K562 (cell line): ENCODE measurements at places on chromosomes 11 and 22. TPM values are rescaled to one million over a fixed set of nuclear protein-coding genes. Genes with fewer than 3 reads are reported as not detected.

Gene COMT
- 348 and 351 TPM in 2 replicates for total RNA-seq

Gene CD59
- total RNA-seq, result 171 and 173 TPM in 2 replicates

Gene MMP11
- total RNA-seq, result 0.58 and 1.4 TPM in 2 replicates

Gene NTM
- total RNA-seq, result not detected in 2 replicates

Gene KRTAP5-4
- total RNA-seq, result not detected in 2 replicates

Gene SPTBN2
- 50.0 and 55.6 TPM in 2 replicates for total RNA-seq

DNA sequence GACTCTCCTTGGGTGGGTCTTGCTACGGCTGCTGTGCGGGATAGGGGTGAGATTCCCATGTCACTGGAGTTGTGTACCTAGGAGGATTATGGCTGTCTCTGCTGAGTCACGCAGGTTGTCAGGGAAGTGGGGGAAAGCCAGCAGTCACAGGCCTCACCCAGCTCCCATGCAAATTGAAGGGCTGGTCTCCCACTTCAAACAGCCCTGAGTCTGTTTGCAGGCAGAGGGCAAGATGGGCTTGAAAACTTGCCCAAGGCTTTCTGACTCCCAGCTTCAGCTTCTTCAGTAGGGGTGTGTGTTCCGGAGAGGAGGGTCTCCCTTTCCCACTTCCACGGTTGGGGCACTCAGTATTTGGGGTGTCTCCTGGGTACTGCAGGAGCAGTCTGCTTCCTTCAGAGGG lies 10.9 kb upstream of the SC5D start:
- DNase-seq, result no peak

DNA sequence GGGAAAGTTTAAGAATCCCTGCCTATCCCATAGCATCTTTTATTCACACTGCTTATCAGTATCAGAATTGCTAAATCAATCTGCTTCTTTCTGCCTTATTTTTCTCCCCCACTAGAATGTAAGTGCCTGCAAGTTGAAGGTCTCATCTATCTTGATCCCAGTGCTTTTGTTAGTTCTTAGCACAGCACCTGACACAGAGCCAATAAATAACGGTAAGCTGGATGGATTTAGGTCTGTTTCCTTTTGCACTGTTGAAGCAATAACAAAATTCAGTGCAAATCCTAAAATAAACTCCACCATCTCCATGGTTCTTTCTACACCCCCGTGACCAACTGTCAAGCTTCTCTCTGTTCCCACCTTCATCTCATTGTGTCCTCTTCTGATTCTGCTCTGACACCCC lies 36.7 kb upstream of the CD44 start:
- no peak for DNase-seq

DNA sequence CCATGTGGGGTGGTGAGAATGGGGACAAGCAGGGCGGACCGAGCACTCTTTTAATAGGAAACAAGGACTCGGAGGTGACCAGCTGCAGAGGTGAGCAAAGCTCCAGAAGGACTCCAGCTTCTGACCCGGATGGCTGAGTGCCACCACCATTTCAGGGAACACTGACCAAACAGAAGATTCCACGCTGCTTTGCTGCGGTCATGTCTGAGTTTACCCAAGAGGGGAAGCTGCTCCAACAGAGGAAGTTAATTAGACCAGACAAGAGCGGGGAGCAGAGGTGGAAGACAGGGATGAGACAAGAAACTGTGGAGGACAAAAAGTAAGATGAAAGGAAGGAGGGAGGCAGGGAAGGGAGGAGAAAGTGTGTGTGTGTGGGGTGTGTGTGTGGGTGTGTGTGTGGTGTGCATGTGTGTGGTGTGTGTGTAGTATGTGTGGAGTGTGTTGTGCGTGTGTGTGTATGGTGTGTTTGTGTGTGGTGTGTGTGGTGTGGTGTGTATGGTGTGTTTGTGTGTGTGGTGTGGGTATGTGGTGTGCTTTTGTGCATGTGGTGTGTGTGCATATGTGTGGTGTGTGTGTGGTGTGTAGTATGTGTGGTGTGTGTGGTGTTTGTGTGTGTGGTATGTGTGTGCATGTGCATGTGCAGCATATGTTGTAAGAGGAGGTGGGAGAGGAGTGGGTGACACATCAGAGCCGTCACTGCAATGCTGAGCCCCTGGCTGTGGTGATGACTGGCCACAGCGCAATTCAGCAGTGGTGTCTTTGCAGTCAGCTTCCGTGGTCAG lies 82.2 kb upstream of the AKIP1 start:
- no peak for DNase-seq

- no peak for DNase-seq
Observed at GRCh38 chr11:121644187-121644512, 191.4 kb upstream of the SORL1-AS1 start.

DNA sequence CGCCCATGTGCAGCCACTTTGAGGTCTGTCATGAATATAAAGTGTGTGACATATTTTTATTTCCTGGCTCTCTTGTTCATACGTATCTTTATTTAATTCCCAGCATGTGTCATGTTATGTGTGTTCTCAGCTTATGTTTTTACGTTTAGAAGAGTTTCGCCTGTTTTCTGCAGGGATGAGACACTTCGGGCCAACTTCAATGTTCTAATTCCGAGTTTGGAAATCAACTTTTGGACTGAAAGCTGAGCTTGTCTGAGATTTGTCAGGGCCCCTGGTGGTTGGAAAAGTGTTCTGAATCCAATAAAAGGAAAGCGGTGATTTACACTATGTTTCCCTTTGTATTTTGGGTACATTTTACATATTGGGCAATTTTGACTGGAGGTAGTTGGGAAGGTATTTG lies 810.7 kb downstream of the TBC1D22A start:
- no peak for DNase-seq

DNA sequence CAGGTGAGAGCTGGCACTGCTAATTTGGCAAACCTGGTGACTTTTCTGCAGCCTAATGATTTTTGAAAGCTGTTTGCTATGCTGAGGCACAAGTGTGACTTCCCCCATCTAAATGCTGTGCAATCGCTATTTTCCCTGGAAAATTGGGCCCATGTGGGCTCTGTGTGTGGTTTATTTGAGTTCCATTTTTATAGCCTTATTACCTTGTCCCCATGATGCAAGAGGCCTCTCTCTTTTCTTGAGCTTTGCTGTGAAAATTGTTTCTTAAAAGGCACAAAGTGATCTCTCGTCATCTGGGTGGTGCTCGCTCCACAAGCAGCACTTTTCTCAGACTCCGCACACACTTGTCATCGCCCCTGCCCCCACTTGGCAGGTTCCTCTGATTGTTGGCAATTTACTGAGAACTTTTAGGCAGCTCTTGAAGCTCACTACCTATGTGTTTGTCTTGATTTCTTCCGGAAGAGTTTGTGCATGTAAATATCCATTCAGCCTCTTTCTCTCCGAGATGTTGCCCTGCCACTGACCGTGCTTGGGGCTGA lies 24.9 kb downstream of the BMAL1 start:
- DNase-seq, result no peak

- DNase-seq, result peak; percentile 31
Observed at GRCh38 chr11:131691181-131692041, 321.0 kb downstream of the NTM start.

DNA sequence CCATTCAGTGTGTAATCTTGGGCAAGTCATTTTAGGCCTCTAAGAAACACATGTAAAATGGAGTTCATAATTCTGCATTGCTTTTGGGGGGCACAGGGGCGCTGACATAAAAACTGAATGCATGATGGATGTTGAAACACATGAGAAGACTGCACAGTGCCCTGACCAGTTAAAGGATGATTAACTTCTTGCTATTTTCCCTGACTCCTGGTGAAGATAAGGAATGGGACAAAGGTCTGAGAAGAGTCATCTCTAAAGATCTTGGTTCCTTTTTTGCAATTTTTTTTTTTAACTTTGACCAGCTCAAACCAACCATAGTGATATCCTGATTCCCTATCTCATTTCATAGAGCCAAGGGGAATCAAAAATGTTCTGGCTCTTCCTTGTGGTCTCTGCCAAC lies 134.9 kb upstream of the TENM4 start:
- DNase-seq, result no peak

DNA sequence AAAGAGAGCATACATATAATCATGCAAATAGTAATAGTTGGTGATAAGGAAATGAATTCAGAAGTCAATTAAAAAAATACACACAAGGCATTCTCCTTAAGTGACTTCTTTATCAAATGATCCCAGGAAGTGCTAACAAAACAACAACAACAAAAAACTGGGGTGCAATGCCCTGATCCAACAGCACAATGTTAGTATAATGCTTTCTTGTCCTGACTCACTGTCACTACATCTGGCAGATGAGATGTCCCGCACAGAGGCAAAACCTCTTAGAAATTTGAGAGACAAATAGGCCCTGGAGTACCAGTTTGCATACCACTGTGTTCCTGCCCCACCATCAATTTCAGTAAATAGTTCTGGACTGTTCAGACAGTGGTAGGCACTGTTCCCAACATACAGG lies 11.0 kb upstream of the AMBRA1 start:
- no peak for DNase-seq

DNA sequence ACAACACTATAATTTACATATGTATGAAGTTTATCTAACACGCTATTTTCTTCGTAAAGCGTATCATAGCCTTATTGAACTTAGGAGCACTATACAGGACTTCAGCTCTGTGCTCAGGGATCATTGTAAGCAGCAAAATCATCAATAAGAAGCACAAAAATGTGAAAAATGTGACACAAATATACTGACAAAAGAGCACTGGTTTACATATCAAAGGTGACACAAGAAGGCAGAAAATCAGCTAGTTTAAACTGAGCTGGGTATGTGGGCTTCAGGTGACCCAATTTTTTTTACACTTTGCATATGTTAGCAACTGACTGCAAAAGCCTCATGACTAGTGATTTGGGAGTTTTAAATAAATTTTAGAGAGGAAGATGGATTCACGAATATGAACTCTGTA lies 215.2 kb upstream of the CHORDC1 start:
- no peak for DNase-seq

DNA sequence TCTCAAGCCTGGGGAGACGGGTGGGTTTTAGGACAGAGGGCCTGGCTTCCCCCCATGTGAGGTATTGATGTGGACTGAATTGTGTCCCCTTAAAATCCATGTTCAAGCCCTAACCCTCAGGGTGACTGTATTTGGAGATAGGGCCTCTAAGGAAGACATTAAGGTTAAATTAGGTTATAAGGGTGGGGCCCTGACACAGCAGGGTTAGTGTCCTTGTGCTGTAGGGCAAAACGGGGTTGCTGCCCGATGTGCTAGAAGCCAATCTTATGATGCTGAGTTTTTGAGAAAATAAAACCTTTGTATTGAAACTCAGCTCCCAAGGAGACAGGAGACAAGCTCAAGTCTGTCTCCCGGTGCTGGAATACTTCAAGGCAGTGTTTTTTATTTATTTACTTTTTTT lies 71.1 kb upstream of the NUP50 start:
- DNase-seq, result no peak

DNA sequence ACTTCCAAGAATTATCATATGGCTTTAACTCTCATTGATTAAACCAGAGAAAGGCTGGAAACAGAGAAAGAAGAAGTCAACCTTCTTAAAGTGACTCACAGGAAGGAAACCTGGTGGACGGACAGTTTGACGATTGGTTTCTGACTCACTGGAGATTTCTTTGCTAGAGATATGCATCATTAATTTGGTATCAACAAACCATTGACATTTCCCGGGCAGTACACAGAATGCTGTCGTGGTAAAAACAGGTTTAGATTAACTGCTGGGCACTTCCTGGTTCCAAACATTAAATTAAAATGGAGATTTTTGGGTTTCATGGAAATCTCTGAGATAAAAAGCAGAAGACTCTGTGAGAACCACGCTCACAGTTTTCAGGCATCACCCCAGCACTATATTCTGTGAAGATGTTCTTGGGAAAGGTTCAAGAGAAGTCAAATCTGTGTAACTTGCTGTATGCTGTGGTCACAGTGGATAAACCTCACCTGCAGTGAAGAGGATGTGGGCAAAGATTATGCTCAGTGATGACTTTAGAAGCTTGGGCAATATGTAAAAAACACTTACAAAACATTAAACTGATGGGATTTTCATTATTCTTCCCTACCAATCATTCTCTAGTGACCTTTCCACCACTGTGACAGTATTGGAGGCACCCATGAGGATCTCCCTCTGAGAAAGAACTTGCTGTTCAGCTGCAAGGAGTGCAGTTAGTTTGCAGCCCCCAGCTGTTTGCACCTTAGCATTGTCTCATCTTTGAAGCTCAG lies 61.1 kb upstream of the CD44 start:
- no peak for DNase-seq

DNA sequence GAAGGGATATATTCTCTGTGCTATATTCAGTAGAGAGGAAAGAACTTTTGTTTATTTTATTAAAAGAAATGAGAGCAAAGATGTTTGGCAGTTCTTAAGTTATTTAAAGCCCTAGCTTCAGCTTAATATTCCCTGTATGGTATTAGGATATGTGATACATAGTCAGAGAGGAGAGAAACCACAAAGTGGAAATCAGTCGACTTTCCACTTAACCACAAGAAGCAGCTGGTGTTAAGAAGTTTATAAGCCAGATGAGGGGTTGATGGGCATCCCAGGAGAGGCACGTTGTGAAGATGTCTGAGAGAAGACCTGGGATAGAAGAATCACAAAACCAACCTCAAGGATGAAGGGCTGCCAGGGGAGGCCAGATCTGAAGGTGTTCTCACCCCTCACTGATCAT lies 23.3 kb upstream of the PHF21B start:
- DNase-seq, result no peak

DNA sequence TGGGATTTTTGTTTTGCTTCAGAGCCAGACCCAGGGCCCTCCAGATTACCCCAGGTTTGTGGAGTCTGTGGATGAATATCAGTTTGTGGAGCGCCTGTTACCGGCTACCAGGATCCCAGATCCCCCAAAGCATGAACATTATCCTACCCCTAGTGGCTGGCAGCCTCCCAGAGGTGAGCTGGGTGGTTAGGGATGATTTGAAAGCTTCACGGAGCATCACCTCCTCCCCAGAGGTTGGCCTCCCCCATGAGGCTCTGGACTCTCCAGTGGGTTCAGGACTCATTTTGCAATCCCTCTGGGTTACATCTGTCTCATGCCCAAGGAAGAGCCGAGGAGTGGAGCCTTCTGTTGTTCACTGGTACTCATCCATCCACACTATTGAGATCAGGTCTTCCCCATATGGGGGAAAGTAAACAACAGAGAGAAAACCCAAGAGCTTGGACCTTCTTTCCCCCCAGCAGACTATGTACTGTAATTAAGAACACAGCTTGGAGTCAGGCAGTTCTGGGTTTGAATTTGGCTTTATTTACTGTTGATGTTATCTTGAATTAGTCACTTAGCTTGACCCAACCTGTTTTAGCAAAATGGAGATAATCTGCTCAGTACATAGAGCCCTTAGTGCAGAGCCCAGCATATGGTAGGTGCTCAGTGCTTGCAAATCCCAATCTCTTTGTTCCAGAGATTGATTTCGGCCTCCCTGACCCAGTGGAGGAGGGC lies 2.5 kb downstream of the MRPL49 start:
- DNase-seq, result no peak

DNA sequence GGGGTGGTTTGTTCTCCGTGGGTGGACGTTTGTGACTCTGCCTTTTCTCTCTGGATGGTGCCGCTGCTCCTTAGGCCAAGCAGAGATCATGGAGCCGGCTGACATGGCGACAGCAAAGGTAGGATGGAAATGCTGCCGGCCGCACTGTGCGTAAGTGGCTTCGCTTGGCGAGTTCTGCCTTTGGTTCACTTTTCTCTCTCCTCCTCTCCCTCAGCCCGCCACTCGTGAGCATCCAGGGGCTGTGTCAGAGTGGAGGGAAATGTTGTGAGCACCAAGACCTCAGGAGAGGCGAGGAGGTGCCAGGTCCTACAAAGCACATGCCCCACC lies 80.5 kb downstream of the GRAMD1B start:
- no peak for DNase-seq
